ENCODE measurements at places on chromosomes 7 and 10.

DNA sequence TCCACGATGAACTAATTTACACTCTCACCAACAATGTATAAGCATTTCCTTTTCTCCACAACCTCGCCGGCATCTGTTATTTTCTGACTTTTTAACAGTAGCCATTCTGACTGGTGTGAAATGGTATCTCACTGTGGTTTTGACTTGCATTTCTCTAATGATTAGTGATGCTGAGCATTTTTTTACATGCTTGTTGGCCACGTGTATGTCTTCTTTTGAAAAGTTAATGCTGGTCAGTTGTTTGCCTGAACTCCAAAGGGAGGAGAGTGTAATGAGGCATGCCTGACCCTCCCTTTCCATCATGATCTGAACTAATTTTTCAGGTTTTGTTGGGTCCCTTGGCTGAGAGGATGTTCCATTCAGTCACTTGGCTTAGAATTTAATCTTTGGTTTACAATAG is 50.7 kb upstream of the SVIL start:
- DNase-seq = no peak

DNA sequence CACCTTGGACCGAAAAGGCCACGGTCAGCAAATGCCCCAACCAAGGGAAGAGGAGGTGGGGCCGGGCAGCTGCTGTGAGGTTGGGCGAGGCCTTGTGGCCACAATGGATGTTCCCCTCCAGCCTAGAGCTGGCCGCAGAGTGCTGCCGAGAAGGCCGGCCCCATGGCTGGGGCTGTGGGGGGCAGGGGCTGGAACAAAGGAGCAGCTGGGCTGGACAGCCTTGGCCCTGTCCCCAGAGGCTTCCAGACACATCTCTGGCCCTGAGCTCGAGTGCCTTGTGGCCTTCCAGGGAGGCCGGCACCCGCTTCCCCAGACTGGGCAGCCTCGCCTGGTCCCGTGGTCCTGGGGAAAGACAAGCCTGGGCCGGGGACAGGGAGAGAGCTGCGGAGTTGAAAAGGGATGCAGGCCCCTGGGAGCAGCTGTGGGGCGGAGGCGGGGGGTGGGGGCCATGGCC is 88.0 kb downstream of the PDGFA start:
- no peak for DNase-seq

DNA sequence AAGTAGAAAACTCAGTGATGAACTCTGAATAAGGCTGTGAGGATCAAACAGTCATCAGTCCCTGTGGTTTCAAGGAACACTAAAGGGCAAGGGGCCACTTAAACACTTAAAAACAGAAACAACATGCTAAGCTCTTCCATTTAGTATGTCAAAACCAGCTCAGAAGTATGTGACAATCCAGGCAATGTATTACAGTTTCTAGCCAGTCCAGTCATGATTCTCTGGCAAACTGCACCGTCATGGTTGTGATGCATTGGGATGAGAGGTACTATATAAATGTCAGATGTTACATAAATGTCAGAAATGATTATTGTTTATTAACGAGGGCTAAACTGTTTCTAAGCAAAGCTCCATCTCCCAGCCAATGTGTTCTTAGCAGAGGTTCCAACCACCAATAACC is 4.7 kb upstream of the CREB5 start:
- DNase-seq = no peak

DNA sequence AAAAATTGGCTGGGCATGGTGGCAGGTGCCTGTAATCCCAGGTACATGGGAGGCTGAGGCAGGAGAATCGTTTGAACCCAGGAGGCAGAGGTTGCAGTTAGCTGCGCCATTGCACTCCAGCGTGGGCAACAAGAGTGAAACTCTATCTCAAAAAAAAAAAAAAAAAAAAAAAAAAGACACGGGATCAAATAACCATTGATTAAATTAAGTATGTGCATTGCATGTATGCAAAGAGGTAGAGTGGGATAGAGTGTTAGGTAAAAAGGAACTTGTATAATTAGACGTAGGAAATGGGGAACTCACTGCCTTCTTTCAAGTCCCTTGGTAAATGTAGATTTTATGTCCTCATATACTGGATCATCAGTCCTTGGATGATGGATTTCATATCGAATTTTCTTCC is 13.1 kb downstream of the VCL start:
- no peak for DNase-seq

DNA sequence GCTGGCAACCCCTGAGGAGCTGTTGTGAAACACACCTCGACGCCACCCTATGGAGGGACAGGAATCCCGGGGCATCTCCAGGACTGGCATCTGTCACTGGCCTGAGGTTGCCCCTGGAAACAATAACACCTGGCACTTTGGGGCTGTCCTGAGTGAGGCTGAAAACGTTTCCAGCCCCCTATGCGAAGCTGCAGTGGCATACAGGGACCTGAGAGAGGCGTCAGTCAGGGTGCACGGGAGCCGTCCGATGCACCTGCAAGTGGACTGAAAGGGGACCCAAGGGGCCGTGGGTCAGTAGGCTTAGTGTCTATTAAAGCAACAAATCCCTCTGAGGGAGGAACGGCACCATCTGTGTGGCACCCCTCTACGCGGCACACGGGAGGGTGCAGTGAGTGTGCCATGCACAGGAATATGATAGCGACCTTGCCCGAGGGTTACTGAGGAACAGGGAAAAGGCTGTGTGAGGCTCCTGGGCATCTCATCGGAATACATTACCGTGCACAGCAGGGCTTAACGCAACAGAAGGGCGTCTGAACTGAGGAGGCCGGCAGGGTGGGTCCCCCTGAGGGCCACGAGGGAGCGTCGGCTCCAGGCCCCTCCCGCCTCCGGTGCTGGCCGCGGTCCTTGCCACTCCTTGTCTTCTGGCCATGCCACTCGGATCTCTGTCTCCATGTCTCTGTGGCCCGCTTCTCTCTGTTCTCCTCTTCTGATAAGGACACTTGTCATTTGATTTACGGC is 50.4 kb downstream of the FOXL3 start:
- DNase-seq = no peak

DNA sequence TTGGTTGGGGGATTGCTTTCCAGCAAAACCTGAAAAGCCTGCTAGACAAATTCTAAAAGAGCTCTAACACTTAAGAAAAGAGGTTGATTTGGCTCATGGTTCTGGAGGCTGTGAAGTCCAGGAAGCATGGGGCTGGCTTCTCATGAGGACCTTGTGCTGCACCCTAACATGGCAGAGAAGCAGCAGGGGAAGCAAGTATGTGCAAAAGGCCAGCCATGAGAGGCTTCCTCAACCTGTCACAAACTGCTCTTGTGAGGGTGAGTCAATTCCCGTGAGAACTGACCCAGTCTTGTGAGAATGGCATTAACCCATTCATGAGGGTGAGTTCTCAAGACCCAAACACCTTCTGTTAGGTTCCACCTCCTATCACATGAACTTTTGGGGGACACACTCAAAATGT is 54.3 kb upstream of the IGFBP3 start:
- DNase-seq = no peak

- DNase-seq = no peak
Observed at GRCh38 chr10:62636825-62637248, 167.7 kb upstream of the ADO start.

GRCh38 chr10:30784897-30785605 is 155.5 kb upstream of the LYZL2 start:
- peak; percentile 87 for DNase-seq

GRCh38 chr7:88037050-88037449 is 103.0 kb downstream of the ADAM22 start:
- no peak for DNase-seq

DNA sequence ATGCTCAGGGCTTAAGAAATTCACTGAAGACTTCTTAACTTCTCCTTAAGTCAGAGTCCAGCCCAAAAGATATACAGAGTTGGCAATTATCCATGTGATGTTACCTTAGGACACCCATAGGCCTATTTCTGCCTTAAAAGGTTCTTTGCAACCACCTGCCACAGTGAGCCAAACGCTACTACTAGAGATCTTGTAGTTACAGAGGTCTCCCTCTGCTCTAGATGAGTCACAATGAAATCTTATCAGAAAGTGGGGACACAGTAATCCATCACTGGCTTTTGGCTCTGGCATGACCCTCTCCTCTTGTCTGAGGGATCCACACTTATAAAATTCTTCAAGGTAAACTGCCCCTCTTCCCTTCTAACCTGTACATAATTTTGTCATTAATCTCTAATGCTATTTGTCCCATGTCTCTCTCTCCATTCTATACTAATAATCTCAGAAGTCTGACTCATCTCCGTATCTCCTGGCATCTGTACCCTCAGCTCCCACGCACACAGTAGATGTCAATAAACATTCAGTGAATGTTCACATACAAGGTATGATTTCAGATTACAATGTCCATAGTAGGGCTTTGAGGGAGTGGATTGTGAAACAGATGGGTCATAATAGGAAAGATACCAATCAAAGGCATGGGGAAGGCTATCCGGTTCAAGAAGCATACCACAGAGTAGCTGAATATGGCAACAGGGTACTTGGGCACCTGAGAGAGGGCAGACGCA is 112.1 kb downstream of the SGMS1 start:
- peak; percentile 71 for DNase-seq

- no peak for DNase-seq
Observed at GRCh38 chr10:63884426-63884825, 363.2 kb downstream of the REEP3 start.

- DNase-seq = peak; percentile 80
Observed at GRCh38 chr10:43396061-43396927, 12.7 kb downstream of the HNRNPF start.

DNA sequence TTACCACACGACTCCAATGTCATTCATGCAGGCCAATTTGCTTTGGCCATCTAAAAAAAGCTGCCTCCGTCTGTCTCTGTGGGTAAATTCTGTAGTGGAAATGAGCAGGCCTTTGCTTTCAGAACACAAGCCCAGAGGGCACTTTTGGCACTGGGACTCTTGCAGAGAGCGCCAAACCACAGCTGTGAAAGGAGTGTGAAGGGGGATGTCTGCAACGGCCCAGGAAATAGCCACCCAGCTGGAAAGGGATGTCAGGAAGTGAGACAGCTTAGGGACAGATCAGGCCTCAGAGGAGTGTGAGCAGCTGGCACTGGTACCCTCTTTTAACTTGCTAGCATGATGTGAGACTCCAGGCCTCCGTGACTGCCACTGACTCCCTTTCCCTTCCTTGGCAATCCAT is 152.4 kb downstream of the DKK1 start:
- no peak for DNase-seq

DNA sequence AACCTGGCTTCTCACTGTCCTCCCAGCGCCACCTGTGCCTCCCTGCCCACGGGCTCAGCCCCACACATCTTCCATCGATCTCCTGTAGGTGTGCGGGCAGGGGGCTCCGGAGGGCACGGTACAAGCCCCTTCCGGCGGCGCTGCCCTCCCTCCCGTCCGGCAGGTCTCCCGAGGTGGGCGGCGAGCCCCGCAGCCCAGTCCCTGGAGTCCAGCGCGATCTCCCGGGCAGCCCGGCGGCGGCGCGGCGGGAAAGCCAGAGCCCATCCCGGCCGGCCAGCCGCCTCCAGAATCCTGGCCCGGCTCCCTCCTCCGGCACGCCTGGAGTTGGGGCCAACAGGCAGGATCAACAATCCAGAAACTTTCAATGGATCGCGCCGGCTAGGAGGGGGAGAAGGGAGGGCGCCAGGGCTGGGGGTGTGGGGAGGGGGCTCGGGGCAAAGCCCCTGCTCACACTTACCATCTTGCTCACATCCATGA is 100.1 kb downstream of the HIP1 start:
- peak; percentile 63 for DNase-seq

- DNase-seq = no peak
Observed at GRCh38 chr7:37038706-37039105, 314.4 kb upstream of the AOAH start.

- DNase-seq = peak; percentile 99
Observed at GRCh38 chr10:92816091-92816531, 32.2 kb upstream of the EXOC6 start.

- peak; percentile 50 for DNase-seq
Observed at GRCh38 chr10:101291331-101292193, 62.3 kb upstream of the LBX1 start.

DNA sequence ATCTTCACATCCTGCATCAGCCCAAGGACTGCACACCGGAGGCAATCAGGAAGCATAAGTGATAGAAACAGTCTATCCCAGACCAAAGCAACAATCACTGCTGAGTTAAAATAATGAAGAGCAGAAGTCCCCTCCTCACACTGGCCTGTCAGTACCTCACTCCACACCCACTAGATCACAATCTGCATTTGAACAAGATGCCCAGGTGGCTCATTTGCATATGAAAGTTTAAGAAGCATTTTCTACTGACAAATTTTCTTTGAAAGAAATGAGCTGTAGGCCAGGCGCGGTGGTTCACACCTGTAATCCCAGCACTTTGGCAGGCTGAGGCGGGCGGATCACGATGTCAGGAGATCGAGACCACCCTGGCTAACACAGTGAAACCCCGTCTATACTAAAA is 77.4 kb downstream of the CUL2 start:
- no peak for DNase-seq

DNA sequence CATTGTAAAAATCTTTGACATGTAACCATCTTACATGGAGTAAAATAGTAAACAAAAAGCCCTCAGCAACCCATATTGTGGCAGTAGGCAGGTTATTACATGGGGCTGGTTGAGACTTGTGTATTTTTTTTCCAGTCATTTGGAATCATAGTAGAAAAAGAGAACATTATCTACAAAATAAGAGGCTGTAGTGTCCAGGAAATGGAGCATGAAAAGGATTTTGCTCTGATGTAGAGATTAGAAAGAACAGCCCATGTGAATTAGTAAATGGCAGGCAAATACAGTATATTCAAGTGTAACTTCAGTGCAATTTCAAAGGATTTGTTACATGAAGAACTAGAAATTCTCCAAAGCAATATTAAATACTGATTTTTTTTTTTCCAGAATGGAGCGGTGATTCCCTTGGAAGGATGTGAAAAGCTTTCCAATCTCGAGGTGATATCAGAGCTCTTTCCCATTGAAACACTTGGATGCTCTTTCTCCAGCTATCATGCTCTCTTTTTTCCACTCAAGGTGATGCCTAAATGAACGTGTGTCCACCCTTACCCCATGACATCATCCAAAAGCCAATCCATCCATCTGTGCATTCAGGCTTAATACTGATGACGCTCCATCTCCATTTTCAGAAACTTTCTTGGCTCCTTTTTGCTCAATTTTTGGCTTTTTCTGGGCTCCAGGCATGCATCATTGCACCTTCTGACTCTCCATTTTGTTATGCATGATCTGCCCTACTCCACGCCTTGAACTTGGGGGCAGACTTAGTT is 1034.7 kb downstream of the TYW1 start:
- no peak for DNase-seq

DNA sequence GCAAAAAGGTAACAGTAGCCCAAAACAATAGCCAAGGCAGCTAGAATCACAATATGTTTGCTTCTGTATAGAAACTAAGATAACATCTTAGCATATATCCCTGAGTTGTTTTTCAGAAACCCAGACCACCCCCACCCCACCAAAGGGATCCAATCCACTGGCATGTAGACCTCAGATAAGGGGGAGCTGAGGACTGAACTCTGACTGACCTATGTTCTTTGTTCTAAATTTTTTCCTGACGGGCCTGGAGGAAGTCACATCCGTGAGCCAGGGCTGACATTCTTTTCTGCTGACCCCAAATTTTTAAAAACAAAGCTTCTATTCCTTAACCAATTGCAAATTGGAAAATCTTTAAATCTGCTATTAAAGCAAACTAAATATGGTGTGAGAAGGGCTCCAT is 493.9 kb upstream of the IGFBP3 start:
- DNase-seq = peak; percentile 36

All from dermis blood vessel endothelial cell (primary cell).